ENCODE measurements at places on chromosomes 16 and 17.

DNA sequence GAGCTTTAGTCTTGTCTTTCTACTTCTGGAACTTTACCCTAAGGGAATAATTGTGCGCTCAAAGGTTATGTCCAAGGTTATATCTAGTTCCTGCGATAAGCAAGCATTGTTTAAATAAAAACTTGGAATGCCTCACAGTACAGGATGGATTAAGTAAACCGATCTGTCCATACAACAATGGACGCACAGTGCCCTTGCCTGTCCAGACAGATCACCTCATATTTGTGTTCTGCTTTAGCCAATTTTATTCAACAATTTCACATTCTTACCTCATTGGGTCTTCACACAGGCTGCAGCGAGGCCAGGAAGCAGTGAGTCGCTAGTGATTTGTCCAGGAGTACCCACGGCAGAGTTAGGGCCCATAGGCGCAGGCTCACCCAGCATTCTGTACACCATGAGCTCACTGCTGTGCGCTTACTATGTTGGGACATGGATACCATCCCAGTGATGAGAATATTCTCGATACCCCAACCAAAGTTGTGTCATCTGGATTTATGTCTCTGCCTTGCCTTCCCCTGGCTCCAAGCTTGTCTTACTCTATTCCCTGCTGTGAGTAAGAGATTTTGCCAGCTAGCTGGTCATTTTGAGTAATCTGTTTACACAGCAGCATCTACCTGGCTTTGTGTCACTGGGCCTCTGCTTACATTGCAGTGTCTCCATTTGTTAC lies 39.8 kb downstream of the USP43 start:
- no peak for DNase-seq

DNA sequence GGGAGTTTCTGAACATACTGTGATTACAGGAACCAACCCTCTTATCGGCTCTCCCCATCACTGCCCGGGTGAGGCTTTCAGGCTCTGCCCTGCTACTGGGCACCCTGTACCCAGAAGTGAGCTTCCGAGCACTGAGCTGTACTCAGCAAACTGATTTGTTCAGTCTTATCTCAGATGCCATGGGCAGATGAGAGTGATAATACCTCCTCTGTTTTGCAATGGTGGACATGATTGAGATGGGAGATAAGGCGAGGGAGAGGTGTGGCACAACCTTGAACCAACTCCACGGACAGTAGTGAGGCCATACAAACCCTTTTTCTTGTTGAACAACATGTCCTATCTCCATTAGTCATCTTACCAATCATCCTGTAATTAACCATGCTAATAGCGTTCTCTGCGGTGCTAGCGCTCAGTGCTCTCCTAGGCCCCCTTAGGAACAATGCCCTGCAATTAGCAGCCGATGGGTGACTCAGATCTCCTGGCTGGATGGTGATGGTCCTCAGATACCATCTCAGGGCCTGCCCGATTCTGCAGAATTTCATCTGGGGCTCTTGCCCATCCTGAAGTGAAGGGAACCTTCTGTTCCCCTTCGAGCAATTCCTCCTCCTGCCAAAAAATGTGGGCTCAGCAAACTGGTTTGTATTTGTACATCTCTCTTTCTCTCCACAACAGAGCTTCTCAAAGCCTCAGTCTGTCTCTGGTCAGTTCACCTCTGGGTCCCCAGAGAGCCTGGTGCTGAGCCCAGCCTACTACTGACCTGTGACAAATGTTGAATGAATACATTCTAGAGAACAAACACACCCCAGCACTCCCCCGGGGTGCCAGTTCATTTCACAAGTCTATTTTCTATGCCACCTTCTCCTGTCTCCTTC lies 139.3 kb upstream of the IRX3 start:
- DNase-seq: no peak

- DNase-seq: no peak
These were observed 164.6 kb downstream of the RPTOR start for GRCh38 chr17:80709090-80709695.

DNA sequence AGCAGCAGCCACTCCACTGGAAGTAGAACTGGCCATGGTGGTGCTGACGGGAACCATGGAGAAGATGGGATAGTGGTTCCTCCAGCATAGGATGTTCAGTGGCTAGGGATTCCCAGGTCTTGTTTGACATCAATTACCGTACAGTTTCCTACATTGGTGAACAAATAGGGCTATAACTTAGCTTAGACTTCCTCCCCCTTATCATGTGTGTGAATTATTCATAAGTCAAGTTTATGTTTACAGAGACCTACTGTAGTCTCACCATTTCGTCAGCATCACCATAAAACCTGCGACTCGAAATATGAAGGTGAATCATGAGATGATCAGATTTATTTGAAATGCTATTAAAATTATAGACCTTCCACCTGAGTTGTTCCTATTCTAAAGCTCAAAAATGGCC lies 1.2 kb downstream of the KRTAP2-3 start:
- no peak for DNase-seq

GRCh38 chr17:48176471-48176855 lies 68.9 kb downstream of the SNX11 start:
- DNase-seq: no peak

GRCh38 chr16:65024767-65025178 lies 97.1 kb downstream of the CDH11 start:
- DNase-seq: no peak

DNA sequence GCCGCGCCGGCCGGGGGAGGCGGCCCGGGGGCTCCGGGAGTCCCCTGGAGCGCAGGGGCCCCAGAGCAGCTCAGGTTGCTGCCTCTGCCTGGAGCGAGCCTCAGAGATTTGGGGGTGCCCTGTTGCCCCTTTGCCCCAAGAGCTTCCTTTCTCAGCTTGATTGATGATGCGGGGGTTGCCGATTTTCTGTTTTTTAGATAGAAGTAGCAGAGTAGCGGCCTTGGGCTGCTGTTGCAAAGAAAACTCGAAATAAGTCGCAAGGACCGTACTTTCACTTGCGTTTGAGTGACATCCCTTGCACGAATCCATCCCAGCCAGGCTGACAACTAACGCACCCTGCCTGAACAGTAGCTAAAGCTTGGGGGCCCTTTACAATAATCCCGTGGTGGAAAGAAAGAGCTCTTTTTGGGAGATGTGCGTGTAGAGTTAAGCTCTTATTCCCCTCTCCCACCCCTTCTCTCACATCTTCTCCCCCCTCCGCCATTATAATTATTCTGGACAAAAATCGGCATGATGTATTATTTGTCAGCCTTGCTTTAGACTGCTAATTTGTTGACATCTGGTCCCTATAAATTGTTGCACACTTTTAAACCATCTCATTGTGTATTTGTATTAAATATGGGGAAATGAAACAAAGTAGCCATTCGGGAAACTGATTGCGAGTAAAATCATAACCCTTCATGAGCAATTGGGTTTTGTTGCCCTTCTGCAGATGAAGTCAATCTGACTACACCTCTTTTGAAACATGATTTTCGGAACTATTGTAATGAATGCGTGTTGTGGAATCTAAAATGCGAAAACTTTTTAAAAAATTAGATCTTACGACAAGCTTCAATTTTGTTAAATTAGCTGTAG lies 873 bp downstream of the USP10 start:
- DNase-seq: peak; percentile 76

GRCh38 chr17:27315322-27315721 lies 21.4 kb downstream of the WSB1 start:
- no peak for DNase-seq

DNA sequence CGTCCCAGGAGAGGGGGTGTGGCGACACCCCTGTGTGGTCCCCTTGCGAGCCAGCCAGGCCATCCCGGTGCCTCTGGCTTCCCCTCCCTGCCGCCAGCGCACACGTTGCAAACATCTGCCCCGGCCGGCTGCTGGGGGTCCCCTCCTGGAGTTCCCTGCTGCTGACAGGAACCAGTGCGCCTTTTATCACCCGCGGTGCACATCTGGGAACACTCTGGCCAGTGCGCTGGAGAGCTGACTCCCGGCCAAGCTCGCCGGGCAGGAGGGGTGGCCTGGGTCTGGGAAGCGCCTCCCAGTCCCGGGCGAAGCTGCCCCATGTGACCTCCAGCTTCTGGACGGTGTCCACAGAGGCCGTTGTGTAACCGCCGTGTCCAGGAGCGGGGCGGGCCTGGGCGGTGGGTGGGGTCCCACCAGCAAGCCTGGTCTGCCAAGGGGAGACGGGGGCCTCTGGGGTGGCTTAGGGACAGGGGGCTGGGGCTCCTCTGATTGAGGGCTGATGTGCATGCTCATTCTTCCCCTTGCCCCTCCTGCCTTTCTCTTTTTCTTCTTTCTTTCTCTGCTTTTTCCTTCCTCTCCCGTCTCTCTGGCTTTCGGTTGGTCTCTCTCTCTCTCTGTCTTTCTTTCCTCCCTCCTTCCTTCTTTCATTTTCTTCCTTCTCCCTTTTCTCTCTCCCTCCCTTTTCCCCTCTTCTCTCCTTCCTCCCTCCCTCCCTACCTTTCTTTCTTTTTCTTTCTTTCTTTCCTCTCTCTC lies 25.2 kb upstream of the CIBAR2 start:
- no peak for DNase-seq

GRCh38 chr17:7393613-7394451 lies 493 bp downstream of the PLSCR3 start:
- peak; percentile 90 for DNase-seq

- DNase-seq: no peak
These were observed 185.2 kb downstream of the CPPED1 start for GRCh38 chr16:12618515-12618914.

DNA sequence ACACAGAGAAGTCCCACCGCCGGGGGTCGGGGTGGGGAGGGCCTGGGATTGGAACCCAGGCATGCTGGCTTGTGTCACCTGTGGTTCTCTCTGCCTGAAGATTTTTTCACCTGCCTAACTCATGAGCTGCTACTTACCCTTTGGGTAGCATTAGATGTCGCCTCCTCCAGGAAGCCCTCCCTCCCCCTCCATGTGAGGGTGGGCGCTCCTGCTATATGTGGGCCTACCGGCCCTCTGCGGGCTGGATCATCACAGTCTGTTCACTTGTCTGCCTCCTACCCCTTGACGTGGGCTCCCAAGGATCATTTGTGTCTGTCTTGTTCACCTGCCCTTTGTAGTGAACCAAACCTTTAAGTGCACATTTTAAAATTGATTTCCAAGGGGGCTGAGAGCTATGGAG lies 106.8 kb downstream of the SEC14L1 start:
- DNase-seq: no peak

- DNase-seq: no peak
These were observed 885 bp downstream of the ZNF207 start for GRCh38 chr17:32350666-32351418.

GRCh38 chr17:75983501-75984181 lies 4.6 kb downstream of the TEN1 start:
- DNase-seq: no peak

DNA sequence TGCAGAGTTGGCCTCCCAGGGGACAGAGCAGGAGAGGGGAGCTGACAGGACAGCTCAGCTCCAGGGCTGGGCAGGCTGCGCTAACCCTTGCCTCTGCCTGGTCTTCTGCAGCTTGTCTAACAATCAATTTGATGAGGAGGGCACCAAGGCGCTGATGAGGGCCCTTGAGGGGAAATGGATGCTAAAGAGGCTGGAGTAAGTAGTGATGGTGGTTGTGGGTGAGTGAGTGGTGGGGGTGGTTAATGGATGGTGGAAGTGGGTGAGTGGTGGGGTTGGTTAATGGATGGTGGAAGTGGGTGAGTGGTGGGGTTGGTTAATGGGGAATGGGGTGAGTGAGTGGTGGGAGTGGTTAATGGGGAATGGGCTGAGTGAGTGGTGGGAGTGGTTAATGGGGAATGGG lies 22.0 kb upstream of the CPNE2 start:
- no peak for DNase-seq

DNA sequence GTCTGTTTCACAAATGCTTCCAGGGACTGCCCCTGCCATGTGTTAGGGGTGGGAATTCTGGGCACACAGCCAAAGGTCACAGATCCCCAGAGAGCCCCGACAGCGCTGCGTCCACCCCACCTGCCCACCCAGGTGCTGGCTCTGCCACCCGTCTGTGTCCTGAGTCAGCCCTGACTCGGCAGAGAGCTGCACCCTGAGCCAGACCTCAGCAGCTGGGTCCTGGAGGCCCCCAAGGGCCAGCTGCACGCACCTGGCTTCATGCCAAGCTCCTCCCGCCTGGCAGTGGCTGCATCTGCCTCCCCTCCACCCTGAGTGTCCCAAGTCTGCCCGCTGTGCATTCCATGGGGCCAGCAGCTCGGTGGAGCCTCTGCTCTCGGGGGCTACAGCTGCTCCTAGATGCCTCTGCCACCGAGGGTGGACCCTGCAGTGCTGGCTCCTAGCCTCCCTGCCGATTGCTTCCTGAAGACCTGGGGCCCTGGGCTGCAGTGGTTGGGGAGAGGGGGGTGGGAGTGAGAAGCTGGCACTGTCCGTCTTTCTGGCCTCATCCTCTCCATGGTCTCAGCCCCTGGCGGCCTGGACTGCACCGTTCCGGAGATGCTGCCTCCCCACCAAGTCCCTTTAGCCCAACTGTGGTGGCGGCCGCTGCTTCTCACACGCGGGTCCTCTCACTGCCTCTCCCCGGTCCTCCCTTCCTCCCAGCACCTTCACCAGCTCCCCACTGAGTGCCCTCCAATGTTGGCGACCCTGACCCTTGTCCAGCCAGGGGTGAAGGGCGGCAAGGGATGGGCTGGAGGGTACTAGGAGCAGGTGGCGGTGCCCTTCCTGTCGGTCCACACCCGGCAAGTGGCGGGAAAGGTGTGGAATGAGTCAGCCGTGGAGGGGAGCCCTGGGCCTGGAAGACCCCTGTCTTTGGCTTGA lies 3.0 kb downstream of the SECTM1 start:
- no peak for DNase-seq

GRCh38 chr16:24253192-24253591 lies 2.9 kb upstream of the CACNG3 start:
- DNase-seq: peak; percentile 71

DNA sequence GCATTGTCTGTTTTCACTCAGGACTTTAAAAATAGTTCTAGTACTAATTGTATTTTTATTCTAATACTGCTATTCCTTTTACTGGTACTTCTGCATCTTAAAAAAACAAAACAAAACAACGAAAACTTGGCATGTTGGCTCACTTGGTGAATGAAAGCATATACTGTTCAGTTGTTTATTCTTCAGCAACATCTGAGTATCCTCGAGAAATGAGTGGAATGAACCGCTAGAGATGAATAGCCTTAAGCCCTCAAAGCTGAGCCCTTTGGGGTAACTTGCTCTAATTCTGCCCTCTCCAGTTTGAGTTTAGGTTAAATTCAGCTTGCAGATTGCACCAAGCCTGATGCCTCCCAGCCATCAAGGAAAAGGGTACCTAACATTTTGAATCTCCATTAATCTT lies 126.5 kb downstream of the WWOX start:
- no peak for DNase-seq

GRCh38 chr17:74241431-74241830 lies 28.1 kb downstream of the TTYH2 start:
- no peak for DNase-seq

DNA sequence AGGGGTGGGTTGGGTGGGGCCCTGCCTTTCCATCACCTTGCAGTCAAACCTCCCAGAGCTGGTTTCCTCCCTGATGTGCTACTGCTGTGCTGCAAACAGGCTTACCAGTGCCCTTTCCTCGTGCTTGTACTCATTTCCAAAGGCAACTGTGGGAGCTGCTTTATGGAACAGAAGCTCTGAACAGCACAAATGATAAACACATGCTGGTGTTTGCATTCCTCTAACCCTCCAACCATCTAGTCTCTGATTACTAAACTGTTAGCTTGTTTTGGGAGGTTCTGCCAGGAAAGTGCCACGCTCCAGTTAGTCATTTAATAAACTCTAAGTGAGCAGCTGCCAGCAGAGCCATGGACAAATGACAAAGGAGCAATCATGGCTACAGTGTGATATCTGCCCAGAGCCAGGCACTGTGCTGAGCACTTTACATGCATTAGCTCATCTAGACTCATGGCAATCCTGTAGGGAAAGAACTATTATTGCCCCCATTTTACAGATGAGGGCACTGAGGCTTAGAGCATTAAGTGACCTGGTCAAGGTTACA lies 110.4 kb downstream of the VAT1L start:
- DNase-seq: no peak
